ENCODE measurements at places on chromosomes 3 and 15. TPM values are rescaled to one million over a fixed set of nuclear protein-coding genes. Genes with fewer than 3 reads are reported as not detected.

The CEMIP gene
- 0.07 TPM for total RNA-seq

The CHMP2B gene
- 29.0 TPM for total RNA-seq

The MELTF gene
- 6.0 TPM for total RNA-seq

The ETFA gene
- 169 TPM for total RNA-seq

The ULK4 gene
- total RNA-seq, result 9.5 TPM

The ALPK3 gene
- total RNA-seq, result 0.10 TPM

The KBTBD13 gene
- not detected for total RNA-seq

The CATSPER2 gene
- total RNA-seq, result 5.5 TPM

The CLRN1 gene
- not detected for total RNA-seq

The ITPKA gene
- 3.5 TPM for total RNA-seq

The ZBED2 gene
- total RNA-seq, result 610 TPM

The IQCF5 gene
- not detected for total RNA-seq

The CAND2 gene
- 1.6 TPM for total RNA-seq

The SELENOT gene
- 105 TPM for total RNA-seq

The GJD2 gene
- total RNA-seq, result not detected

The VWA5B2 gene
- total RNA-seq, result not detected

The TLR9 gene
- 0.59 TPM for total RNA-seq

The CACNA2D3 gene
- total RNA-seq, result not detected

The PLSCR2 gene
- not detected for total RNA-seq

The PIERCE2 gene
- total RNA-seq, result 0.34 TPM

The APPL1 gene
- total RNA-seq, result 34.9 TPM

The RPP14 gene
- total RNA-seq, result 14.0 TPM

The LIPH gene
- total RNA-seq, result not detected

The SAXO2 gene
- 0.81 TPM for total RNA-seq

The MINAR1 gene
- total RNA-seq, result 0.31 TPM

The GATA2 gene
- not detected for total RNA-seq

The CACNA2D2 gene
- 0.69 TPM for total RNA-seq

The FOXB1 gene
- total RNA-seq, result 1.5 TPM

The SLC28A1 gene
- total RNA-seq, result not detected

The SAMMSON gene
- not detected for total RNA-seq

The FBXO22 gene
- 66.7 TPM for total RNA-seq

The FAM81A gene
- total RNA-seq, result not detected

The STRIT1 gene
- not detected for total RNA-seq

The INSYN1 gene
- total RNA-seq, result not detected

The APBA2 gene
- total RNA-seq, result 8.9 TPM

The RNF168 gene
- 27.2 TPM for total RNA-seq

The RFX7 gene
- 20.5 TPM for total RNA-seq

The GPR149 gene
- not detected for total RNA-seq

The PLA2G4F gene
- not detected for total RNA-seq

The GOLGA6L10 gene
- 1.7 TPM for total RNA-seq

The CPNE9 gene
- not detected for total RNA-seq

The SHC4 gene
- 2.6 TPM for total RNA-seq

The ZPLD1 gene
- total RNA-seq, result not detected

The SNUPN gene
- total RNA-seq, result 33.4 TPM

The GPR62 gene
- not detected for total RNA-seq

The SLC51A gene
- not detected for total RNA-seq

The CHRM5 gene
- not detected for total RNA-seq

The SYNPR gene
- total RNA-seq, result not detected

The LYZL4 gene
- total RNA-seq, result not detected

The SAMD7 gene
- not detected for total RNA-seq

The PDCD6IP gene
- 168 TPM for total RNA-seq

The PAQR5 gene
- 0.10 TPM for total RNA-seq

The HYKK gene
- 2.2 TPM for total RNA-seq

The NANOGP8 gene
- total RNA-seq, result not detected

The KATNBL1 gene
- 56.7 TPM for total RNA-seq

The DCBLD2 gene
- total RNA-seq, result 1.2 TPM

The DNAJB11 gene
- 39.5 TPM for total RNA-seq

The PPARG gene
- total RNA-seq, result 2.7 TPM
